ENCODE measurements at places on chromosomes 1 and 21.

DNA sequence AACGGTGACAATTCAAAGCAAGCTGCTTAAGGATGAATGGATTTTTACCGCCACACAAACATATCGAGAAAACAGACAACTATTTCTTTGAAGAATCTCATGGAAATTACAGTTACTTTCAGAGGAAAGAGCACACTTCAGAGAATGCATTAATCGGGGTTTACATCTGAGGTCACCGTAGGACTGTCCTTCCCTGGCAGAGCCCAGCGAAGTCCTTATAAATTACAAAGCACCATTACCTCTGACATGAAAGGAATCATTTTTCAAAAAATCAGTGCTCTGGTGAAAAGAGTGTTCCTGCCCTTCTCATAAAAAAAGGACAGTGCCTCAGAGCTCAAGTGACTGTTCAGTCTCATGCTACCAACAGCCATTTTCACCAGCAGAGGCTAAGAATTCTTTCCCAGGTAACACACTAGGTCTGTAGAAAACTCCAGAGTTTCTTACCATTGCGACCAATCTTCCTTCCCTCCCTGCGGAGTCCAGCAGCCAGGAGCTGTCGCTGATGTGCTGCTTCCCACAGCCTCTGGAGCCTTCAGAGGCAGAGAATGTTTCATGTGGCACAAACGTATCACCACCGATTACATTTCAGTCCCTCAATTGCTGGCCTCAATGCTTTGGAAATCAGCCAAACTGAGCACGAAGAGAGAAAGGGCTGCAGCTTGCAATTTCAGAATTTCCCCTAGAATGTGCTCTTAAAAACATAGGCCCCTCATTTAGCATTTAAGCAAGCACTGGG, 75.4 kb downstream of the PLD5 start:
- no peak for DNase-seq

- DNase-seq = no peak
These were observed 61.8 kb downstream of the SPAG17 start for GRCh38 chr1:118123116-118123839.

DNA sequence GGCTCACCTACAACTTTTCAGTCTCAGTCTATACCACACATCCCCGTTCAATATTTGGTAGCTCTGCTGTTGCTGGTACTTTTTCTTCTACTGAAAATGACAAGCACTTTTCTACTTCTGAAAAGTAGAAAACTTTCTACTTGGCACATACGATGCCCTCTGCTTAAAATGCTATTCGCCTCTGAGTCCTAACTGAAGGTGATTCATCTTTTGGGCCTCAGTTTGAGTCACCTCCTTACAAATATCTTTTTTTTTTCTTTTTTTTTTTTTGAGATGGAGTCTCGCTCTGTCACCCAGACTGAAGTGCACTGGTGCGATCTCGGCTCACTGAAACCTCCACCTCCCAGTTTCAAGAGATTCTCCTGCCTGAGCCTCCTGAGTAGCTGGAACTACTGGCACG, 136.0 kb upstream of the CYYR1 start:
- DNase-seq = no peak

DNA sequence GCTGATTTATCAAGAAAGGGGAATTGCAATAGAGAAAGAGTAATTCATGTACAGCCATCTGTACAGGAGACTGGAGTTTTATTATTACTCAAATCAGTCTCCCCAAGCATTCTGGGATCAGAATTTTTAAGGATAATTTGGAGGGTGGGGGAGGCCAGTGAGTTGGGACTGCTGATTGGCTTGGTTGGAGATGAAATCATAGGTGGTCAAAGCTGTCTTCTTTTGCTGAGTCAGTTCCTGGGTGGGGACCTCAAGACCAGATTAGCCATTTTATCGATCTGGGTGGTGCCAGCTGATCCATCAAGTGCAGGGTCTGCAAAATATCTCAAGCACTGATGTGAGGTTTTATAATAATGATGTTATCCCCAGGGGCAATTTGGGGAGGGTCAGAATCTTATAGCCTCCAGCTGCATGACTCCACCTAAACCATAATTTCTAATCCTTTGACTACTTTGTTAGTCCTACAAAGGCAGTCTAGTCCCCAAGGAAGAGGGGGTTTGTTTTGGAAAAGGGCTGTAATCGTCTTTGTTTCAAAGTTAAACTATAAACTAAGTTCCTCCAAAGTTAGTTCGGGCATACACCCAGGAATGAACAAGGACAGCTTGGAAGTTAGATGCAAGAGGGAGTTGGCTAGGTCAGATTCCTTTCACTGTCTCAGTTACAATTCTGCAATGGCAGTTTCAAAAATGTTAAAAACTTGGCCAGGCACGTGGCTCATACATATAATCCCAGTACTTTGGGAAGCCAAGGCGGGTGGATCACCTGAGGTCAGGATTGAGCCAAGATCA, 16.9 kb upstream of the RAB3B start:
- no peak for DNase-seq

- DNase-seq = no peak
These were observed 78.5 kb downstream of the GALNT2 start for GRCh38 chr1:230145505-230145899.

DNA sequence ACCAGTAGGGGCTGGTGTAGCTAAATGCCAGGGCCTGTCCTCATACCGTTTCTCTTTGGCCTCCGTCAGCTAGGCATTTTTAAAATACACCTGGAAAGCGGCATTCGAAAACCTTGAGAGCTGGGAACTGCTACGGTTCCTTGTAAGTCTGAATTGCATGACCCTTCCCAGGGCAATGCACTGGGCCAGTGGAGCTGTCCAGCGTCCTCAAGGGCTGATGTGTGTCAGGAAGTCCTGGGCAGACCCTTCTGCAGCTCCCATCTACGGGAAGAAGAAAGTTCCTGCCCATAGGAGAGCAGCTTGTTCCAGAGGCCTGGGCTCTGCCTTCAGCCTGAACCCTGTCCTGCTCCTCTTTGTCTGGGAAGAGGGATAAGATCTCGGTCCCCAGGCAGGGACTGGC, 34.1 kb downstream of the UBASH3A start:
- DNase-seq = no peak

DNA sequence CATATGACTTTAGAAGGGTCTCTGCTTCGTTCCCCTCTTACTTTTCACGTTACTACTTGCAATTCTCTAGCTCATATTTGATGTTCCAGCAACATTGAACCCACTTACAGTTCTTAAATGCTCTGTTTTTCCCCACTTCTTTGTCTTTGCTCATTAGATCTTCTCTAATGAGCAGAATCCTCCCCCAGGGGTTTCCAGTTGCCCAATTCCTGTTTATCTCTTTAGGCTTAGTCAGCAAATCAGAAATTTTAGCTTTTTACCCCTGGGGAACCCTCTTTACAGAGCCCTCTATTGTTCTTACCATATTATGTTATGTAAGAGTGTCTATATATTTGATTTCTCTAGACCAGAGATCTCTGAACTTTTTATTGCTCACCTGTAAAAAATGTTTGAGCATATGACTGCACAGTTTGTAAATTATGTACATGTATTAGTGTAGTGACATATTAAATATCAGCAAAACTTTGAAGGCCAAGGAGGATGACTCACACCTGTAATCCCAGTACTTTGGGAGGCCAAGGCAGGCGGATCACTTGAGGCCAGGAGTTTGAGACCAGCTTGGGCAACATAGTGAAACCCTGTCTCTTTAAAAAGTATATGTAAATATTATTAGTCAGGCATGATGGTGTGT, 71.4 kb downstream of the FNBP1L start:
- no peak for DNase-seq

DNA sequence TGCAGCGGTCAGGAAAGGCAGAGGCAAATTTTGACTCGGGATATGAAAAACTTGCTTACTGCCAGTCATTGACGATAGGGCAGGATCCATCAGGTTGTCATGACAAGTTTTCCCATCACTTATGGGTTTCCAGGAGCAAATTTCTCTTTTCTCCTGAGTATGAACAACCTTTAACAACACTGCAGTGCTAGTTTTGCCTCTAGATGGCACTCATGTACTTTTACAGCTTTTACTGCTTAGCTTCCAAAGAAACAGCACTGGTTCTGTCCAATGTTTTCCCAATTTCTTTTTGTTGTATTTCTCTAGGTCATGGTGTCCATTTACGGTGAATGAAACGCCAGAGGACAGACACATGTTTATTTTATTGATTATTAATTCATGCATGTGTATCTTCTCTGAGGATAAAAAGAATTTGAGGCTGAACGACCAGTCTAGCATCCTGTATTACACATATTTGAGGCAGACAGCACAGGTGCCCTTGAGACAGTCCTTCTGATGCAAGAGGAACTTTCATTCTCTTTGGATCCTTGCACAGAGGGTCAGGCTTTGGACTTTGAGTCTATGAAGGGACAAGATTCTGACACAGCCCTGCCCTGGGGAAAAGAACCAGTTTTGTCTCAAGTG, 112.3 kb upstream of the TRABD2B start:
- peak; percentile 33 for DNase-seq

- DNase-seq = no peak
These were observed 11.8 kb upstream of the MED18 start for GRCh38 chr1:28317014-28317413.

GRCh38 chr1:185540295-185540694, 193.9 kb upstream of the HMCN1 start:
- DNase-seq = no peak

DNA sequence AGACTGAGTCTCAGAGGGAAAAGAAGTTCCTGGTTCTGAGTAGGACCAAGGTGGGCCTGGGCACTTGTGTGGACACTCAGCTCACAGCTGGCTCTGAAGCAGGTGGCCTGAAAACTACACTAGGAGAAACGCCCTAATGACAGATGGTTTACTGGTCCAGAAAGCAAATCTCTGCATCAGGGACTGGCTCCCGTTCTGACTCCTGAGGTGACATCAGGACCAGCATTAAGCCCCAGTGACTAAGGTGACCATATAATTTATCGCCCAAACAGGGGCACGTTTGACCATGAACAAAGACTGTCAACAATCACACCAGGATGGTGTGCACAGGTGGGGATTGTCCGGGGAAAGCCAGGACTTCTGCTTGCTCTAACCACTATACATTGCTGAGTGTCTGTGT, 12.2 kb upstream of the CD34 start:
- DNase-seq = no peak

GRCh38 chr1:38153778-38154470, 107.3 kb upstream of the POU3F1 start:
- no peak for DNase-seq

DNA sequence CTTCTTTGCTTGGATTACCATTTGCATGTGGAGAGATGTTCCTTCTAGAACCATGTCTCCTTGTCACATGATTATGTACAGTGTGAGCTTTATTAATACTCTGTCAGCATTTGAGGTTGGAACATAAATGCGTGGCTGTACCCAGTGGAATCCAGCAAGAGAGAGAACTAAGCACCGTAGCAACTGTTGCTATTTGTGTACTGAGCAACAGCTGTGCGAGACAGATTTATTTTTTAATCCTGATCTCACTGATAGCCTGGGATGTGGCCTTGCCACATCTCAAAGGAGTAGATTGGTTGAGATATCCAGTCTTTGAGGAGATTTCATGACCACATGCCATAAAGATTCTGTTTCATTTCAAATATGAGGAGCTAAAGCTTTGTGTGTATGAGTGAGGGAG, 43.4 kb downstream of the KIF1B start:
- peak; percentile 74 for DNase-seq

- no peak for DNase-seq
These were observed 2.0 kb upstream of the KRTAP19-1 start for GRCh38 chr21:30482130-30482529.

DNA sequence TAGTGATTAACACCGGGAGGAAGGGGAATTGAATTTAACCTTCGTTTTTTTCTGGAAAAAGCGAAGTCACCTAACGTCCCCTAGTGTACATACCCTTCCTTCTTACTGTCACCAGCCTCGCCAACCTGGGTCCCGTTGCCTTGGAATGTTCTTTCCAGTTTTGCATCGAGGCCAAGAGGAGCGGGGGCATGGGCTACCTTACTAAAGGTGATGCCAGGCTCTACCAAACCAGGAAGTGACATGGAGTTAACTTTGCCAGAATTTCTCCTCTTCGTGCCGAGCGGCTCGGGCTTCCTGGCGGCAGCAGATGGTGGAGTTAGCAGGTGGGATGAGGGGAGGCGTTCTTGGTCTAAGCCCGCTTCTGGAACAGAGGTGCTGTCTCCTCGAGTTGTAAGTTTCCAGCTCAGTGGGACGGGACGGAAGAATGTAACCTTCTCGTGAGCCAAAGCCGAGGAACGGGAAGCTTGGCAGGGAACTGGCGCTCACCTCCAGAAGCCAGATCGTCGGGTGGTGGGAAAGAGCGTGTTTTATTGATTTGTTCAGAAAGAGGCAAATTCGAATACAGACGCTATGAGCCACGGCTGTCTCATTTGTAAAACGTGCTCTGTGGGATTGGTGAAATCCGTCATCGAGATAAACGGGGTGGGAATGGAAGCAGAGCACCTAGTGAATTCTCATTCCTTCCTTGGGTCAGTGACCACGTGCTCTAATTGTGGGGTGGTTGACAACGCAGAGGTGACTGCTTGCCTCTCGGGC, 486 bp downstream of the NIPAL3 start:
- peak; percentile 44 for DNase-seq

GRCh38 chr1:208089761-208090370, 154.3 kb downstream of the PLXNA2 start:
- no peak for DNase-seq

DNA sequence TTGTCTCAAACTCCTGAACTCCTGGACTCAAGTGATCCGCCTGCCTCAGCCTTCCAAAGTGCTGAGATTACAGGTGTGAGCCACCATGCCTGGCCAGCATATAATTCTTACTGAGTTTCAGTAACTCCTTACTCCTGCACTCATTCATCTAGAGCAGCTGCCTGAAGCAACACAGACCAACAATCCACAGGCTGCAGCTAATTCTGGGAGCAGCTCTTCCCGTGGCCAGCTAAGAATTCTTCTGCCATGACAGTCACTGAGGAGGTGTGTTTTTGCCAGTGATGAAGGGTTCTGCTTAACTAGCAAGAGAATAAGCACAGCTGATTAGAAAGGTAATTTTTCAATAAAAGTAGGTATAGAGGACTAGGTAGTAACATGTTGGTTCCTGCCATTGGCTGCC, 5.4 kb downstream of the VTCN1 start:
- no peak for DNase-seq

DNA sequence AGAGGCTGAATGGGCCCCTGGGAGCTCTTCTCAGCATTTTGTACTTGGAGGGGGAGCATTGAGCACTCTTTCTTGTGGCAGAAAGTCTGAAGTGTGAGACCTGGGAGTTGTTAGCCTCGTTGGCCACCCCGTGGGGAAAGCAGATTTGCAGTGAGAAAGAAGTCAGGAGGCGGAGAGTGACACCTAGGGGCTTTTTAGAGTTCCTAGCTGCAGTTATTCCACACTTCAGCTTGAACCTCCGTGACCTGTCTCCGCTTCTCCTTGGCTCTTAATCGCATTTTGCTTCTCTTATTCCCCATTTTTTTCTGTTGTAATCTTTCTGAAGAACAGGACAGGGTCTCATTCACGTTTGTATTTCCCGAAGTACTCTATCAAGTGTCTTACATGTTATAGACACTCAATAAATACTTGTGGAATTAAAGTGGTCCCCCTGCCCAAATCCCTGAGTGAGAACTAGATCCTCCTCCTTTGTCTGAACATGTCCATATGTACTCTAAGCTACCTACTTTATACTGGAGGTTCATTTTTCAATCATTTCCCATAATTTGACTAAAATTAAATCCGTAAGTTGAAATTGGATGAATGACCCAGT, 14.5 kb upstream of the C1orf141 start:
- peak; percentile 79 for DNase-seq
